ENCODE measurements at places on chromosomes 12 and 14.

- DNase-seq, result no peak
Observed at GRCh38 chr12:113697651-113698509, 226.2 kb upstream of the LHX5 start.

GRCh38 chr12:20096430-20096829, 271.9 kb upstream of the PDE3A start:
- no peak for DNase-seq

- DNase-seq, result no peak
Observed at GRCh38 chr12:19546611-19547162, 107.4 kb downstream of the AEBP2 start.

- DNase-seq, result no peak
Observed at GRCh38 chr12:58670623-58671022, 249.7 kb downstream of the LRIG3 start.

GRCh38 chr12:122371475-122372045, 50.9 kb downstream of the CLIP1 start:
- no peak for DNase-seq

DNA sequence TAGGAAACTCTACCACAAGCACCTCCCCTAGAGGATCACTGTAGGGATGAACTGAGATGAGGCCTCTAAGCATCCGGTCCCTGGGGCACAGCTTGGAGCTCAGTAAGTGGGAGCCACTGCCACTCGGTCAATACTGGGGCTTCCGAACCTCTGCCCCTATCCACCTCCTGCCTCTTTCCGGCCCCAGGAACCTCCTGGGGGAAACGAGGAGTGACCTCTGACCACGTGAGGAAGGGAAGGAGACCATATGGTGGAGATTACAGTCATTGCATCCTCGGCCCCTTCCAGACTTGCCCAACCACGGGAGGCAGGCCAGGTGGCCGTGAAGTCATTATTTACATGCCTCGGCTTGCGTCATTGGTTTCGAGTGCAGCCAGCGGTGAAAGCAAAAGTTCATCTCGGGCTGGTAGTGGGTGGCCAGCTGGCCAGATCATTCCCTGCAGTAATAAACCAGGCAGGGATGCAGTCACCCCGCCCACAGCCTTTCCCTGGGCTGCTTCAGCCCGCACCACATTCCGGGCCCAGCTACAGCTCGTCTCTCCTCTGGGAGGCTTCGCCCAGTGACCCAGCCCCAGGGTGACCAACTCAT, 65.4 kb downstream of the C14orf132 start:
- DNase-seq, result no peak

- DNase-seq, result peak; percentile 59
Observed at GRCh38 chr14:106556665-106557289, 1030.4 kb downstream of the TMEM121 start.

GRCh38 chr14:63267171-63267570, 51.6 kb downstream of the GPHB5 start:
- DNase-seq, result no peak

- DNase-seq, result no peak
Observed at GRCh38 chr14:68020999-68021663, 201.6 kb downstream of the RAD51B start.

DNA sequence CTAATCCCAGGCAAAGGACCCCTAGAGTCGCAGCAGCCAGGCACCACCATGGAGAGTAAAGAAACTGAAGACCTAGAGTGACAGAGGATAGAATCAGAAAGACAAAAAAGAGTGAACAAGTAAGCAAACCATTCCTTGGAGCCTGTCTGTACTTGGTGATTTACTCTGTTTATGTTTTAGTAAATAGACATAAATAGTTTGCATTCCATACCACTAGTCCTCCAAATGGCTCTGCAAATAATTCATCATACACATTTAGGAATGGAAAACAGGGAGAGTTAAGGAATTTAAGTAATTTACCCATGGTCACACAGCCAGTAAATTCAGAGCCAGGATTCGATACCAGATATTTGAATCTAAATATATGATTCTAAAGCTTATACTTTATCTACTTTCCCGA, 2.8 kb downstream of the OLR1 start:
- no peak for DNase-seq

DNA sequence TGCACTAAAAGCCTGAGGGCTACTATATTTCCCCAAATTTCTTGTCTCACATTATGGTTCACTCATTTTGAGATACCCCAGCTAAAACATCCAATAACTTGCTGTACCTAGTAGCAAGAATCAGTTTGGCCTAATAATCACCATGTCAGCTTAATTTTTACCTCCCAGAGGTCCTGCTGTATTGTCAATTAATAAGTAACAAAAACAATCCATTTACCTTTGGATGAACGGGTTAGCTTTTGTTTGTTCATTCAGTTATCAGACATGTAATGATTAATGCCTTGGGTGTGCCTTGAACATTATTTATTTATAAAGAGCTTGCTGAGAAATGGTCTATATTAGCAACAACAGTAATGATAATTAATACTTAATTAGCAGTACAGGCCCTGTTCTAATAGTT, 57.0 kb downstream of the MON2 start:
- no peak for DNase-seq

GRCh38 chr12:981961-982360, 9.1 kb upstream of the ERC1 start:
- DNase-seq, result no peak

GRCh38 chr12:76708296-76708695, 55.6 kb upstream of the ZDHHC17 start:
- no peak for DNase-seq

DNA sequence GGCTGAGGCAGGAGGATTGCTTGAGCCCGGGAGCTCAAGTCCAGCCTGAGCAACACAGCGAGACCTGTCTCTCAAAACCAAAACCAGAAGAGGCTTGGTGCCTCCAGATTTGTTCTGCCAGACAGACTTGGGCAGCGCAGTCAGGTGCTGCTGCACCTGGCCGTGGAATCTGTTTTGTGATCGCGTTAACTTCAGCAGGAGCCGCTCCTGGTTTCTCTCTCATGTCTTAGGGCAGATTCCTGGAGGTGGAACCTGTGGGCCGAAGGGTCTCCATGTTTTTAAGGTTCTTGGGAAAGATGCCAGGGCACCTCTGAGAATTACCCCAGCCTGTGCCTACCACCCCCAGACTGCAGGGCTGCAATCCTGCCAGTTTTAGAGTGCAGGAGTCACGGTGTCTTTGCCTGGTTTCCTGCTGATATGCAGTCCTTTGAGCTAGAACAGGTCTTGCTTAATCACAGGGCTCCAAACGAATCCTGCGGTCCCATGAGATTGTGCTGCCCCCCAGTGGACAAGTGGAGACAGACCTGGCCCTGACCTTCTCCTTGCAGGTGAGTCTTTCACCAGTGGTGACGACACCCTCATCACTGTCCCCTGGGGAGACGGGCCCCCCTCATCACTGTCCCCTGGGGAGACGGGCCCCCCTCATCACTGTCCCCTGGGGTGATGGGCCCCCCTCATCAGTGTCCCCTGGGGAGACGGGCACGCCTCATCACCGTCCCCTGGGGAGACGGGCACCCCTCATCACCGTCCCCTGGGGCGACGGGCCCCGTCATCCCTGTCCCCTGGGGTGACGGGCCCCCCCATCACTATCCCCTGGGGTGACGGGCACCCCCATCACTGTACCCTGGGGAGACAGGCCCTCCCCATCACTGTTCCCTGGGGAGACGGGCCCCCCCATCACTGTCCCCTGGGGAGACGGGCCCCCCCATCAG, 37.6 kb downstream of the PACS2 start:
- DNase-seq, result peak; percentile 72
